NCI-H524 treated with DMSO at 0.1 percent for 48 hours (cell line): ENCODE measurements at places on chromosomes 1 and 21.

DNA sequence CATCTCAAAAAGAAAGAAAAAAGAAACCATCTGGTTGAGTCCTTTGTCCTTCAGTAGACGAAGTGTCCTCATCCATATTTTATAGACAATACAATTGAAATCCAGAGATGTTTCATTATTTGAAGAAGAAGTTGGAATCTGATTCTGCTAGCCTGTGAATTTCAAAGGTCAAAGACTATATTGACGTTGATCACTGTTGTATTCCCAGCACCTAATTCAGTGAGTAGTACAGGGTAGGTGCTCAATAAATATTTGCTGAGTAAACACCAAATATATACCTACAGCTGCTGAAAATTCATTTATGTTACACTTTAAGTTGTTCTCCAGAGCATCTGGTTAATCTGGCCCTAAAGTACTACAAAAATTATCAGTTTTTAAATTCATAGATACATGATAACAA lies 135.2 kb downstream of the CACNA1E start:
- no peak for DNase-seq

DNA sequence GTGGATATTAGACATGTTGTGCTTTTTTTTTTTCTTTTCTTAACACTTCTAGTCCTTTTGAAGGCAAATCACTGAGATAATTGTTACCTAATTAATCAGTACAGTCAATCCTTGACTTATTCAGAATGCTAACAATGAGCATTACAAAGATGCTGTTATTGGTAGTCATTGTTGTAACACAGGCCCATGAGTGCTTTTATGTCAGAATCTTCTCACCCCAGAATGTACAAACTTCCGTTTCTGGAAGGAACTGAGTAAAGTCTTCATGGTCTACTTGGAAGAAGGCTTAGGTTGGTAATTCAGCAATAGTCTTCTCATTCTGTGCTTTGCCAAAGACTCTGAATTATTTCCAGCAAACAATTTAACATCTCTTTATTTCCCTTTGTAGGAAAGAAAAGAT lies 3.1 kb downstream of the KCNK1 start:
- no peak for DNase-seq

GRCh38 chr1:36882536-36883285 lies 151.6 kb downstream of the GRIK3 start:
- DNase-seq = no peak

- no peak for DNase-seq
Measured at GRCh38 chr1:10665930-10666850, 130.3 kb downstream of the CASZ1 start.

GRCh38 chr21:34705011-34705410 lies 36.2 kb downstream of the CLIC6 start:
- no peak for DNase-seq
